Left hindlimb (tissue), 1 donor: ENCODE measurements at places on chromosomes 12 and 14.
A peak's percentile ranks its signal among the peaks of the same experiment; 100 is the strongest.

- peak; percentile 77 for DNase-seq
Measured at GRCh38 chr12:57837864-57838562, 8.5 kb downstream of the CTDSP2 start.

DNA sequence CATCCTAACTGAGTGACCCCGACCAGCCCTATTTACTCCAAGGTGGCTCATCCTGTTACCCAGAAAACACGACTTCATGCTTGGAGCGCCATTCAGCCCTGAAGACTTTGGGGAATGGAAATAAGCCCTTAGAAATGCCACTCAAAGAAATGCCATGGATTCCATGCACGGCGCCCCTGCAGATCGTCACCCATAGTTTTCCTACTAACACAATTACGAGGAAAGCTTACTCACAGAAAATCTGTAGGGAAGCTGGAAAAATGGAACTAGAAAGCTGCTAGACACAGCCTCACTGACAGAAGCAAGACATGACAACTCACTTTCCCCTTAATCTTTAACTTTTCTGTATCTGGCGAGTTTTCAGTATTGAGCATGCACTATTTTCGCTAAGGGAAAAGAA lies 19.5 kb downstream of the NUAK1 start:
- no peak for DNase-seq

GRCh38 chr12:10974965-10975364 lies 11.7 kb downstream of the TAS2R50 start:
- no peak for DNase-seq

DNA sequence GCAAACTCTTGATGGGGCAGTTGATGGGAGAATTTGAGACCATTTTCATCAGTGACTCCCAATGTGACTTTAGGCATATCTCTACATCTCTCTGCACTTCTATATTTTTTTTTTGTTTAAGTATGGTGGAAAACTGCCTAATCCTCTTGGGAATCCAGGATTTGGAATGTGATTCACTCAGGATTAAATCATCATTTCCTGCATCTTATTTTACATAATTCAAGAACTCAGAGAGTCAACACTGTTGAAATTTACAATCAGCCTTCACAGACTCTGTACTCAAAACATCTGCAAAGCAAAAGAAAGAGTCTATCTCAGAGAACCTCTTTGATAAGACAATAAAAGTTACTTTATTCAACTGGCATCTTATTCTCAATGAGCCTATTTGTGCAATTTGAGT lies 260.7 kb upstream of the NOS1 start:
- no peak for DNase-seq

DNA sequence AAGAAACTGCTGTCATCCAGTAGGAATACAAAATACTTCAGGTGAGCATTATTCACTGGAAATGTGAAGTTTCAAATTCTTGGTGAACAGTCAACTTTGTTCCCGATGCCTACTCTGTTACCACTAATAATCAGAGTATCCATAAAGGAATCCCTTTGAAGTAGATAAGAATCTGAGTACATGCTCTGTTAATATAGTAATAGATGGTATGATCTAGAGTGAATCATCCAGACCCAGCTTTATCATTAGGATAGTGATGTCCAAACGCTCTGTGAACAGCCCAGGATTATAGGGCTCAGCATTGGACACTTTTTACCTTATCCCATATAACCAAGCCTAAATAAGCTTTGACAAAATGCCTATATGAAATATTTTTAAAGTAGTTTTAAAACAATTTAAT lies 33.3 kb downstream of the PPP2R3C start:
- no peak for DNase-seq

GRCh38 chr12:23853640-23854039 lies 95.8 kb downstream of the SOX5 start:
- DNase-seq = no peak

DNA sequence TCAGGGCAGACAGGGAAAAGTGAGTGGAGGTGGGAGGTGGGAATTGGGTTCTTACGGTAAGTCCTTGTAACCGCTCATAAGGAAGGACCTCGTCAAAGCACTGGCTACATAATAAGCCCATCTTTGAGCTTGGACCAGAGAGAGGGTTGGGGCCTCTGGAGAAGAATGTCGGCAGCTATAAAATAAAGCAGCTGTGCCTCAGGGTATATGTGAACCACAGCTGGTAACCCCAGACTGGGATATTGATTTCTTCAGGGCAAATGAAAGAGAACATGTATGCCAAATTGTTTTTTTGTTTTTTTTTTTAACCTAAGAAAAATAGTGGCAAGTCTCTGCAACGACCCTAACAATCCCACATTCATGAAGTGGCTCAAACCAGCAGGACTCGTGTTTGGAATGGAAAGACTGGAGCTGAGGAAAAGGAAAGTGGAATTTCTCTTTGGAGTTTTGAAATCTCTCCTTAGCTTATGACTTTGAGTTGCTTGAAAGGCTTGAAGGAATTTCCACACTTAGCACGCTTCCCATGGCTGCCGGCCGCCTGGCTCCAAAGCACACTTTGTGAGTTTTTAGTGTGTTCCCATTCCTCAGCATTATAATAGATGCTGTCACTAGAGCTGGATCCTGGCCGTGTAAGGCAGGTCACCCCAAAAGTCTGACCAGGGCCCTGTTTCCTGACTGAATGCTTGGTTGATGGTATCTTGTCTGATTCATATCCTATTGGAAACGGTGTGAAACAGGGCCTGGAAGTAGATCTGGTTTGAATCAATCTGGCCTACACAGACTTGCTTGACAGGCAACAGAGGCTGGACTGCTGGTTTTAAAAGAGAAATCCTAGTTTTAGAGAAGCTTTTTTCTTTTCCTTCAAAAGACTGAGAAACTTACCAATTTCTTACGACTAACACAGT lies 244.7 kb downstream of the MSRB3 start:
- DNase-seq = no peak

DNA sequence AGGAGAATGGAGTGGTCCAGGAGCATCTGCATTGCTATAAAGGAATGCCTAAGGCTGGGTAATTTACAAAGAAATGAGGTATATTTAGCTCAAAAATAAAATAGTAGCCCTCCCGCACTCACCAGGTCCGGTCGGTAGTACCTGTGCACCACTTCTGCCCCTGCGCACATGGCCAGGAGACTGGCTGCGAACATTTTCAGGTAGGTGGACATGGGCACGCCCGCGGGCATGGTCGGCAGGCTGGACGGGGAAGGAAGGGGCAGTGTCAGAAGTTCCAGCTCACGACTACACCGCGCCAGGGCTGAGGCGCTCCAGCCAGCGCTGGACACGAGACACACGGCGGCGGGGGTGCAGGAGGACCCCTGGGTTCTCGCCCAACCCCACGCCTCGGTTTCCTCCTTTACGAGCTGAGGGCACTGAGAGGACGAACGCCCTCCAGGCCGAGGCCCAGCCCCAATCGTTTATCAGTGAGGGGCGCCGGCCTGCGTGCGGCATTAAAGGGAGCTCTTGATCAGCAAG lies 9.1 kb upstream of the TDG start:
- no peak for DNase-seq

- DNase-seq = no peak
Measured at GRCh38 chr12:22325218-22325617, 9.3 kb downstream of the ST8SIA1 start.

DNA sequence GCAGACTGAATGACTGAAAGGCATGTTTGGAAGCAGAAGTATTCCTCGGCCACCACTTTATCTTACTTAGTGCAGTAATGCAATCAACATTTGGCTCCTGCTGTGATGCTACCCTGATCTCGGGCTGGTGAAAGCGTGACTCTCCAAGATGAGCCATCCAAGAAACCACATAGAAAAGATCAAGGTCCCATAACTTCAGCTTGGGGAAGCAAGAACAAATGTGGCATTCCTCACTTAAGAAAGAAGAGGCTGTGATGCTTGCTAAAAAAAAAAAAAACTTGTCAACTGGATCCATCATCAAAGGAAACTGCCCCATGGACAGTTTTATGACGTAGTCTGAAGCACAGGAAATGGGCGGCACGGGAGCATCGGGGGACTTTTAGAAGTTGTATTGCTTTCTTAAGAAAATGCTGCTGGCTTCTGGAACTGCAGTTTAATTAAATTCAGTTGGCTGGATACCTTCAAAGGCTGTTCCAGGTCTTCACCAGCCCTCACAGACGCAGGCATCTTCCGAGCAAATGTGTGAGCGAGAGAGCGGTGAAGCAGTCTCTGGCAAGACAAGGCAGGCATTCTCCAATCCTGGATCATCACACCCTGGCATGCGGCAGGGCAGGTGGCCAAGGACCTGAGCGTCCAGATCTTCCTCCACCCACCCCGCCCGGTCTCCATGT lies 38.2 kb upstream of the MAP1LC3B2 start:
- no peak for DNase-seq

GRCh38 chr12:66379616-66380015 lies 77.3 kb downstream of the HELB start:
- DNase-seq = no peak

DNA sequence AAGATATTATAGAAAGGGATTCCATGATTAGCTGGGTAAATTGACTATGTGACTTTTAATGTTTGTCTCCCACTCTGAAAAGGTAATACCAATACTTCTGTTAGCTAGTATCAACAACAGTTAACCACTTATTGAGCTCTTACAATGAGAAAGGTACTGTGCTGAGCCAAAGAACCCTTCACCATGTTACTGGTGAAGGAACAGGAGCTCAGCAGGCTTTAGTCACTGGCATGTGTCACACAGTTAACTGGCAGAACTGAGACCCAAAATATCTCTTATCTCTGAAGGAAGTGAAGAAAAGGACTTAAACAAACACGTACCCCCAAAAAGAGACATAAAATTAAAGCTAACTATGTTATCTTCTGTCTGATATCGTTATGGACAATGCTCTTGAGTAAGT lies 170.6 kb downstream of the MED13L start:
- no peak for DNase-seq

DNA sequence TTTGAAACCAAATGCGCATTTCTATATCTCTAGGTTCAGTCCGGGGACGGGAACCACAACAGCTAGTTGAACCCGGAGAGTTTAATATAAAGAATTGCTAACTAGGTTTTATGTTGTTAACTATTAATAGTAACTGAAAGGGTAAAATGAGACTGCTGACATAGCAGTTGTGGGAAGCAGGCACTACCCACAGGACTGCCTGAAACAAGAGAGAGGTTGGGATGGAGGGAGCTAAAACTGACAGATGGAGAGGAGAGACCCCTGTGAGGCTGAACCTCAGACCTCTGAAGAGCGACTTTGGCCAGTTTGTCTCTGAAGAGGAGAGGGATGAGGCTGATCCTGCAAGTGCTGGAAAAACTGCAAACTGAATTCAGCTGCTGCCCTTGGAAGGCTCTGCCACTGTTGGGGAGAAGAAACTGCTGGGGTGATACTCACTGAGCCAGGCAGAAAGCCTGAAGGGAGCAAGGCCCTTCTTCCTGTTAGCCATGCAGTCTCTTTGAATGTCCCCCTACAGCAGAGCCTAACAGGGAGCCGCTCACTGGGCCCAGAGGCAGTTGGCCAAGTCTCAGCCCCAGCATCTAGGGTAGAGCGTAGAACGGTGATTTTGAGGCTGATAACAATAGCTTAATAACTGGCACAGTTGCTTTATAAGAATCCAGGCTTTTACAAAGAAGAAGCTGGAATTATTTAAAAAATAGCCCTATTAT lies 172.2 kb downstream of the NPAS3 start:
- DNase-seq = no peak

- DNase-seq = no peak
Measured at GRCh38 chr14:36194663-36195062, 18.1 kb upstream of the PTCSC3 start.

GRCh38 chr12:104758771-104759170 lies 199.3 kb downstream of the SLC41A2 start:
- no peak for DNase-seq

DNA sequence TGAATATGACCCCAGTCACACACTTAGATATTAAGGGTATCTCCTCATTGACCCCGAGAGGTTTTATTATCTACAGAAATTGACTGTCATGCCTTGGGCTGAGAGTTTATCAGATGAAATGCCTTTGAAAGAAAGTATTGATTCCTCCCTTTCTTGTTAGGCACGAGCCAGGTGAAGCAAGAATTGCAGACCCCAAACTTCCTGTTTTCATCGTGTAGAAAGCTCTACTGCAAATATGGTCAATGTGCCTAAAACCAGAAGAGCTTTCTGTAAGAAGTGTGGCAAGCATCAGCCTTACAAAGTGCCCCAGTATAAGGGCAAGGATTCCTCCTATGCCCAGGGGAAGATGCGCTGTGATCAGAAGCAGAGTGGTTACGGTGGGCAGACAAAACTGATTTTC lies 143.9 kb upstream of the FUT8 start:
- DNase-seq = no peak

- DNase-seq = no peak
Measured at GRCh38 chr12:119850330-119850729, 26.8 kb downstream of the CIT start.

- peak; percentile 63 for DNase-seq
Measured at GRCh38 chr14:64220466-64220865, 73.7 kb downstream of the ESR2 start.

DNA sequence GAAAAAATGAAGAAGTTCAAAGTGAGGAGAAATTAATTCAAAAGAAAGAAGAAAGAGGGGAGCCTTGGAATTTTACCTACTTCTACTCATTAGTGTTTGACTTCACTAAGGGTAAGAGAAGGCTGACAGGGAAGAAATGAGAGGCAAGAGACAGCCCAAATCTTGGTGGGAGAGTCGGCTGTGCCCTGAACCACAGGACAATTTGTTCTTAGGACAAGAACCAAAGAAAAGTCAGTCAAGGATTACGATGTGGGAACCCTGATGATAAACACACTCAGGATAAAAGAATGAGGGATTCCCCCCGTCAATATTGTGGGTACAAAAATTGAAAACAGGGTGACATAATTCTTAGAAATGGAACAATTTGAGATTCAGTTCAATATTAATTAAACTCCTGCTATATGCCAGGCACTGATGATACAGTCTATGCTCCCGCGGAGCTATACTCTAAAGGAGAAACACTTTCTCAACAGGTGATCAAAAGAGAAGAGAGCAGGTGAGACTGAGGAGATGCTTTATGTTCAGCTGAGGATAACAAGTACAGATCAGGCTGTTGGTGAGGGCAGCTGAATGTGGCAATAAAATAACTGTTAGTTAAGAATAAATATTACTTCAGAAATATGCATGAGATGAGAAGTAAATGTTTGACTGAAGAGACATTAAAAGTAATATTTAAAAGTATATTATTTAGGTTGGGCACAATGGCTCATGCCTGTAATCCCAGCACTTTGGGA lies 175.4 kb downstream of the SLC25A21 start:
- no peak for DNase-seq

DNA sequence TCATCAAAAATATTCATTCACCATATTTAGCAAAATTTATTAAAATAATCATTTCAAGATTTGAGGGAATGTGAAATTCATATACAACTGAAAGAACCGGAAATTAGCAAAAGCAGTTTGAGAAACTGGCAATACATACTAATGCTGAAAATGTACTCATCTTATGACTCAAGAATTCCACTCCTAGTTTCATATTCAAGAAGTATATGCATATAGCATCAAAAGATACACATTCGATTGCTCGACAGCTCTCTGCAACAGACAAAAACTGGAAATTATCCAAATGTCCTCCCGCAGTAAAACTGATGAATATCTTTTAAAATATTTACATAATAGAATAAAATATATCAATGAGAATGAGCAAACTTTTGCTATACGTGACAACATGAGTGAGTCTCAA lies 189.2 kb upstream of the MGAT4C start:
- DNase-seq = no peak

- peak; percentile 33 for DNase-seq
Measured at GRCh38 chr14:64502887-64503433, 678 bp downstream of the ZBTB25 start.

- DNase-seq = no peak
Measured at GRCh38 chr12:54303640-54304039, 2.8 kb upstream of the NFE2 start.
